ENCODE measurements at places on chromosomes 3 and 15.

DNA sequence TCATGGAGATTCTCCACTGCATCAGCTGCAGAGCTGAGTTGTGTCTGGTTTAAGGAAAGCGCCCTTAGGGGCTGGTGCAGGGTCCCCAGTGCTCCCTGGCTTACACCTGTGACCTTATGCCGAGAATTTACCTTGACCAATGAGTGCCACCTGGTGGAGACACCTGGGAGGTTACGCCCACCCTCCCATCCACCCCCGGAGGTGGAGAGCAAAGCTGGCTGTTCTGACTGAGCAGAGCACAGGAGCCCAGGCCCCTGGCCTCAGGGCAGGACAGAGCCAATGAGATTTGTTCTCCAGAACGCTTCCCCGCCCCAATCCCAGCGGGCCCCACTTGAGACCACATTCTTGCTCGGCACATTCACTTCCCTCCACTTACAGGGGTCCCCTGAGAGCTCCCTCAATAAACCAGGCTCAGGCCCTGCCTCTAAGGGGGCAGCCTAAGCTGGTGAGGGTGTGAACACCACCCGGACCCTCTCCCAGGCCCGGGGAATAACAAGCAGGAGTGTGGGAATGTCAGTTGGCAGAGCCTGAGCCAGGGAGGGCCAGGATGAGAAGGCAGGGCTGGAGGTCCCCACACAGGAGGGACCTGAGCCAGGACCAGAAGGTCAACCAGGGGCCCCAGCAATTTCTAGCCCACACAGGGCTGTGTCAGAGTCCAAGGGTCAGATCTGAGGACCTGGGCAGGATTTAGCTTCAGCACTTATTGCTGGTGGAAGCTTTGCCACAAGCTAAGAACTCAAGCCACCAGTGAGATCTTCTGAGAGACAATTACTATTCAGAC is 117.1 kb downstream of the TPRA1 start:
- no peak for DNase-seq

- DNase-seq, result no peak
Measured at GRCh38 chr3:170443457-170443856, 24.8 kb downstream of the CLDN11 start.

- no peak for DNase-seq
Measured at GRCh38 chr15:85926834-85927233, 132.1 kb upstream of the KLHL25 start.

DNA sequence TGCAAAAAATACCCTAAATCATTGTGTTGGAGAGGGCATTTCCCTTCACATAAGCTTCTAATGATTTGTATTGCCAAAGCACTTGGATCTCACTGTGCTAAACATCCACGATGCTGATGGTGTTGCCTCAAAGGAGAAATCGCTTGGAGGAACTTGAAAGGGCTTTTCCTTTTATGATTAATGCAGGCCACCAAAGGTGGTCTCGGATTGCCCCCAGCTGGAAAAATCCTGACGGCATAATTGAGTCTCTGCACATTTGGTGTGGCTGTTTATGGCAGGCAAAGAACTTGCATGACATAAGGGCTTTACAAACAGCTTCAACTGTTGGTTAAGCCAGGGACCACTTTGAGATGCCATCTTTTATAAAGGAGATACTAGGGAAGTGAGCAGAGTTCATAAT is 664.0 kb upstream of the ADAMTS9 start:
- DNase-seq, result no peak

DNA sequence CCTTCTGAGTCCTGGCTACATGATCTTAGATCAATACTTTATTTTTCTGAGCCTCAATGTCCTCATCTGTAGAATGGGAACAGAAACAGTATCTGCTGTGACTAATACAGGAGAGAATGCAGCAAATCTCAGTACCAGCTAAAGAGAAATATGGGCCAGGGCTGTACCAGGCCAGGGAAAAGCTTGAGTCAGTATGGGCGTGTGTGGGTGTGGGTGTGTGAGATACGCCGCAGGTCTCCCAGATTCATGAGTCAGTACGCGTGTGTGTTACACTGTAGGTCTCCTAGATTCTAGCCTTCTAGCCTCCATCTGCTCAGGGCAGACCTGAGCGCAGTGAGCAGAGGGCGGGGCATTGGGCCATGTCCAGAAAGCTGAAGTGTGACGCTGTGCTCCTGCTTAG is 15.2 kb downstream of the GNAI2 start:
- DNase-seq, result no peak

DNA sequence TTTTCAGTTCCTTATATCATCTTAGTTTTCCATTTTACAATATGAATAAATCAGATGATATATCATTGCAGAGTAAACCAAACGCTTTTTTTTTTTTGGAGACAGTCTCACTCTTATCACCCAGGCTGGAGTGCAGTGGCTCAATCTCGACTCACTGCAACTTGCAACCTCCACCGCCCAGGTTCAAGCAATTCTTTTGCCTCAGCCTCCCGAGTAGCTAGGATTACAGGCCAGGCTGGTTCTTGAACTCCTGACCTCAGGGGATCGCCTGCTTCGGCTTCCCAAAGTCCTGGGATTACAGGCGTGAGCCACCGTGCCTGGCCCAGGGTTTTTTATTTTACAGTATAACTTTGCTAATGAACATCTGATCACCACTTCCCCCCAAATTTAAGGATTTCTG is 5.9 kb upstream of the EBLN2 start:
- no peak for DNase-seq
